GM12892 (cell line): ENCODE measurements at places on chromosomes 16 and 17.

DNA sequence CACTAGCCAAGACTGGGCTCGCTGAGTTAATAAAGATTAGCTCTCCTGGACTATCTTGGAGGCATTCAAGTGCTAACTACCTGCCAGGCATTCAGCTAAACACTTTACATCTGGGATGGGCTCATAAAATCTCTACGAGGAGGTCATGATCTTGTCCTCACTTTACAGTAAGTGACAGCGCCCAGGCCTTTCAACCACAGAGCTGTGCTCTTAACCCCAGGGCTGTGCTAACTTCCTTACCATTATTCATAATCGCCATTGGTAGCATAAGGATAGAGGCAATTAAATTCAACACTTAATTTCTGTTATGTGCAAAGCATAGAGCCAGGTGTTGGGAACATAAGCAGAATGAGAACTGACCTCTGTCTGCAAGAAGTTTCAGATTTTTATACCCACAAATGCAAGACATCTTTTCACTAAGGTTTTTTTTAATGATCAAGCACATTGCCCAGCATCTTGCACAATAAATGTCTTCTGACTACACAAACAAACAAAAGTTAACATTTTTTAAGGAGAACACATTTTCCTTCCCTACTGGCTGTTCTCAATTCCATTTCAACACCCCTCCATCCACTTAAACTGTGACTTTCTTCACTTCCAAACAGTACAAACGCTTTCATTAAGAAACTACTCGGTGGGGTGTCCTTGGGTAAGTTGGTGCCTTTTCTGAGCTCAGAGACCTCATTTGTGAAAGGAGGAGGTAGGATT is 172.3 kb downstream of the C16orf78 start:
- no peak for DNase-seq

DNA sequence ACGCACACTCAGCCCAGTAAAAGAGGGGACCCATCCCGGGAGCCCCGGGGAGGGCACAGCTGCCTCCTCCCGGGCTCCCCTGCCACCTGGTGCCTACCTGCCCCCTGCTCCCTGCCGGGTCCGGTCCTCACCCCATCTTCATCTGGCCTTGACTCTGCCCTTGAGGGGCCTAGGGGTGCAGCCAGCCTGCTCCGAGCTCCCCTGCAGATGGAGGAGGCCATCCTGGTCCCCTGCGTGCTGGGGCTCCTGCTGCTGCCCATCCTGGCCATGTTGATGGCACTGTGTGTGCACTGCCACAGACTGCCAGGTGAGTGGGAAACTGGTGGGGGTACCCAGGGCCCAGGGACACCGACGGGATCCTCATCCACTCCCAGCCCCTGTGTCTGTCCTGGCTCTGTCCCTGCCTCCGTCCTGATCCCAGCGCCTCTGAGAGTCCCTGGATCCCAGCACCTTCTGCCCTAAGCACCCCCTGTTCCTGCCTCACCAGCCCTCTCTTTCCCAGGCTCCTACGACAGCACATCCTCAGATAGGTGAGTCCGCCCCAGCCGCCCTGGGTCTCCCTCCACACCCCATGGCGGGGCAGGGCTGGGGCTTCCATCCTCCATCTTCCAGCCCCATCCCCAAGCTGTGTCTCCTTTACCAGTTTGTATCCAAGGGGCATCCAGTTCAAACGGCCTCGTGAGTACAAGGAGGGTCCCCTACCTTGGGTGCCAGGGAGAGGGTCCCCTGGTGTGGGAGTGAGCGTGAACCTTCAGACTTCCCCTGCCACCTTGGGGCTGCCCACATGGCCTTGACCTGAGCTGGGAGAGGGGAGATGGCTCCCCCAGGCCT is 574 bp downstream of the LAT start:
- no peak for DNase-seq

- DNase-seq: no peak
These were observed 76.9 kb upstream of the GNG13 start for GRCh38 chr16:877242-878071.

DNA sequence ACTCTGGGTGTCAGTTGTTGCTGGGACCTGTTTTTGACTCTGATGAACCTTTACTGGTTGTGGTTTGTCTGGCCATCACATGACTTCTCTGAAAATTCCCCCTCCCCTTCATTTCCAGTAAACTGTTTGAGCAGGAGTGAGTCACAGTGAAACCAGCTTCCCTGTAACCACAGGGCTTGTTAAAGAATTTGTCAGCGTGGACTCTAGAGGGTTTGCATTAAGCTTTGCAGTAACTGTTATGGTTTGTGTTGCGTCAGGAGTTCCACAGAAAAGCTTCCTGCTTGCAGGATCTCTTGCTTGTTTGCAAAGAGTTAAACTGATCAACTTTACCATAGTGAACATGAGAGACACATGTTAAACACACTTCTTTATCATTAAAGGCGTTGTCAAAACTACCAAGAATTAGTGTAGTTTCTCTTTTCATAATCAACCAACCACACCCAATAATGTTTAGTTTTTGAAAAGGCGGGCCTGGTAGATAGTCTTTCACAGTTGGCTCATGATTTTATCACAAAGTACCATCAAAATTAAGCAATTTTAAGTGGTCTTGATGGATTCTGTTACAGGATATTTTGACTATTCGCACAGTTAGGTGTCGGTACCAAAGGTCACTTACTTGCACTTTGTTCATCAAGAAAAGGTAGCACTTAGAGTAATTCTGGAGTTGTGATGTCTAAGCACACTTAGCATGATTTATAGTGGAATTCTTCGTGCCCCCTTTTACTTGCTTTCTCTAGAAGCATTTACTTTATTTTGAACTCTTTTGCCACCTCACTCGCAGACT is 79.3 kb downstream of the VMP1 start:
- peak; percentile 20 for DNase-seq

DNA sequence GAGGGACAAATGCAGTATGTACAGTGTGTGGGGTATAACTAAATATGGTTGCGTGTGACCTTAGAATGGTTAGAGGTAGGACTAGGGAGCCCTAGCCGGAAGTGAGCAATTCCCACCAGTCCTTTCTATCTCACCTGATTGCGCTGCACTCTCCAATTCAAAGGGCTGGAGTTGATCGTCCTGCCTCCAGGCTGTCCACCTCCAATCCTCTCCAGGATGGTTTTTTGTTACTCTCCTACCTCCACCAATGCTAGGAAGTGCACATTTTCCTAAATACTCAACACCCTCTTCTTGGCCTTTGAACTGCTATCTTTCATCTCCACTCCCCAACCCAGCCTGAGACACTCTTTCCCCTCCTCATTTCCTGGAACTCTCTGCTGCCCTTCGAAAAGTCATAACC is 181.7 kb upstream of the ASIC2 start:
- DNase-seq: no peak

GRCh38 chr16:73228649-73229048 is 180.7 kb upstream of the ZFHX3 start:
- no peak for DNase-seq

GRCh38 chr17:4718276-4718675 is 7.8 kb downstream of the ARRB2 start:
- no peak for DNase-seq

DNA sequence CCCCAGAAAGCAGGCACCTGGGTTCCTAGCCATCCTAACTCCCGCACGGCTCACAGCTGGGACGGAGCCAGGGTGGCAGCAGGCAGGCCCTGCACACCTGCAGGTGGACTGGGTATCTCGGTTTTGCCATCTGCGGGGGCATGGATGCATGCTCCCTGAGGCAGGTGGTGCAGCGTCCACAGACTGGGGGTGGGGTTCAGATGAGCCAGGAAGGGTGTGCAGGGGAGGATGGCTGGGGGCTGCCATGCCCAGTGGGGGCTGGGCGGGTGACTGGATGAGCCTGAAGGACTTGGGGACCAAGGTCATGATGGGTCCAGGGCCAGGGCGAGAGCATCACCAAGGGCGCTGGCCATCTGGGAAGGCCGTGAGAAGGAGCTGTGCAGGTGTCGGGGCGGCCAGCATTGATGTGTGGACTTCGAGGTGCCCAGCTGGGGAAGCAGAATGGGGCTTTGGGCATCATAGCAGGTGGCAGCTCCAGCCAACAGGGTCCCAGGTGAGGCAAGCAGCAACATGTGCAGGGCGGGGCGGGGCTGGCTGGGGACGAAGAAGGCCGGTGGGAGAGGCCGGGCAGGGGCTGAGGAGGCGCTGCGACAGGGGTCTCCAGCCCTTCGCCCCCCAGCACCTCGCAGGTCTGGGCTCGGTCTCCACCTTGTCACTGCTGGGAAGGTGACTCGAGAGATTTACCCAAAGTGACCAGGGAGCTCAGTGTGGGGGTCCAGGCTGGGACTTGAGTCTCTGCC is 41.0 kb upstream of the ZNF469 start:
- DNase-seq: no peak
